NCI-H1436 (cell line): ENCODE measurements at places on chromosomes 7 and 10.

DNA sequence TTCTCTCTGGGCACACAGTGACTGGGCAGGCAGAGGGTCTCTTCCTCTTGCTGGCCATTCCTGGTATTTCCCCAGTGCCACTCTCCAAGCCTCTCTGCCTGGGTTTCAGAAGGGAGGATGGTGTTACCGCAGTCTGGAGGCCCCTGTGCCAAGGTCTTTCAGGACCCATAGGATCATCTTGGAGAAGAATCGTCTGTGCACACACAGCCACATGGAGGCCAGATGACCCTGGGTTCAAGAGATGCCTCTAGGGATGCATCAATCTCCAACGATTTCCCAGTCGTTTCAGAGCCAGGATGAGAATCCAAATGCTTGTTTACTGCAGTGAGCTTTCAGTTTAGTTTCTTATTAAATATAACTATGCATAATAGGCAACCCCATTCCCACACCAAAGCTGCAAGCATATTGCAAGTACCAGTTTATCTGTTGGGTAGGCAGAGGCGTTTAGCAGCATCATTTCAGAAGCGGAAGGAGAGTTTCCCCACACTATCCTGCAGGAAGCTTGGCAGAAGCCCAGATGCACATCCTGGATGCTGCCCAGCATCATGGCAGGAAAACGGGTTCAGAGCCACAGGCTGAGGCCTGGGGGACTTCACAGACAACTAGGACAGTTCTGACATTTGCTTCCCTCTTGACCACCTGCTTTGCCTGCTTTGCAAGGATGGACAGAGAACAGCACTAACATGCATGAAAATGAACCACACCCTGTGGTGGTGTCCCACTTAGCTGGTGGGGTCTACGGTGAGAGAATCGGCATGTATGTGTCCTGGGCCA lies 134.7 kb upstream of the FAM20C start:
- no peak for DNase-seq

DNA sequence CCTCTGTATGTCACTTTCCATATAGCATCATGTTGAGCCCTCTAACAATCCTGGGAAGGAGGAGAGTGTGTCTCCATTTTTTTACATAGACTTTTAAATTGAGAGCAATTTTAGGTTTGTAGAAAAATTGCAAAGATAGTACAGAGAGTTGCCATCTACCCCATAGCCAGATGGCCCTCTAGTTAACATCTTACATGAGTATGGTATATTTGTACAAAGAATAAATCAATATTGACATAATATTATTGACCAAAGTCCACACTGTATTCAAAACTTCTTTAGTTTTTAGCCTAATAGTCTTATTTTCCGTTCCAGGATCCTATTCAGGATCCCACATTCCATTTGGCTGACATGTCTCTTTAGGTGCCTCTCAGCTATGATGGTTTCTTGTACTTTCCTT lies 274.6 kb upstream of the PLPP4 start:
- DNase-seq: no peak

DNA sequence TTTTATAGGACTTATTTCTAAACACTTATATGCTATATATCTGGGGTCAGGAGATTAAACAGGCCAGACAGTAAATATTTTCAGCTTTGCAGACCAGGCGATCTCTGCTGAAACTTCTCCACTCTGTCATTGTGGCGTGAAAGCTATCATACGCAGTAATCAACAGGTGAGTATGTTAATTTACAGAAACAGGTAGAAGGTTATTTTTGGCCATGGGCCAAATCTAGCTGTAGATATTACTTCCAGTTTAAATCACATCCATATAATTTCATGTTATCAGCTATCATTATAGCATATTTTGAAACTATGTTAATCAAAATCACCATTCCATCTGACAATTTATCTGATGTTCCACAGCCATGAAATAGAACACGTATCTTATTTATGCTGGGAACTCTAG lies 67.8 kb downstream of the GPR37 start:
- DNase-seq: no peak

DNA sequence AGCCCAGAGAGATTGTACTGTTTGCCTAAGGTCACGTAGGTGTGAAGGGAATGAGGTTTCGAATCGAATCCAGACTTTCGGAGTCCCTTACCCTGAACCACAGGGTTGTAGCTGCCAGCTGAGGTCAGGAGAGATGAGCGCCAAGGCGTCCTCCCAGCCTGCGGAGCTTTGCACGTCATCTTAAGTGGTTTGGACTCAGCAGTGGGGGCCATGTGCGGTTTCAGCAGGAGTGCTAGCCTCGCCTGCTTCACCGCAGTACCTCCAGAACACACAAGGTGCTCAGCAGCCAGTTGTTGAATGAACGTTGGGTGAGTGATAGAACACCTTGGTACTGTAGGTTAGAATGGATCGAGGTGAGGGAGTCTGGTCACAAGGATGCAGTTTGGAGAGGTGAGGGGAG lies 74.9 kb upstream of the PPIF start:
- DNase-seq: no peak

DNA sequence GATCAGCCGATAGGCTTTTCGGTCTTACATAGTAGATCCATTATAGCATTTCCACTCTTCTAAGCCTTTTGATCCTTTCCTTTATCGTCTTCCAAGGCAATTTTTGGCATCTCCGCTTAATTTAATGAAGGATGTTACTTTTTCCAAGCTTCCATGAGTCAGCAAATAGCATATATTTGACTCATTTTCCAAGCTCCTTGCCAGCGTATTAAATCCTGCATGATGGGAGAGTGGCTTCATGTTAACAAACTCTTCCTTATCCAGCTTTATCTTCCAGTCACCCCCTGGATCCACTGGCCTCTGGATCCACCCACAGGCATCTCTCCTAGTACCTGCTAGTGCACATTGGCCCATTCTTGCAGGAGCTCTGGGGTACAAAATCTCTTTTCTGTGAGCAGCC lies 13.0 kb downstream of the OR9A2 start:
- no peak for DNase-seq

- DNase-seq: no peak
These were observed 117.1 kb downstream of the KMT2E start for GRCh38 chr7:105131033-105131656.
